ENCODE measurements at places on chromosomes 5 and 9.

DNA sequence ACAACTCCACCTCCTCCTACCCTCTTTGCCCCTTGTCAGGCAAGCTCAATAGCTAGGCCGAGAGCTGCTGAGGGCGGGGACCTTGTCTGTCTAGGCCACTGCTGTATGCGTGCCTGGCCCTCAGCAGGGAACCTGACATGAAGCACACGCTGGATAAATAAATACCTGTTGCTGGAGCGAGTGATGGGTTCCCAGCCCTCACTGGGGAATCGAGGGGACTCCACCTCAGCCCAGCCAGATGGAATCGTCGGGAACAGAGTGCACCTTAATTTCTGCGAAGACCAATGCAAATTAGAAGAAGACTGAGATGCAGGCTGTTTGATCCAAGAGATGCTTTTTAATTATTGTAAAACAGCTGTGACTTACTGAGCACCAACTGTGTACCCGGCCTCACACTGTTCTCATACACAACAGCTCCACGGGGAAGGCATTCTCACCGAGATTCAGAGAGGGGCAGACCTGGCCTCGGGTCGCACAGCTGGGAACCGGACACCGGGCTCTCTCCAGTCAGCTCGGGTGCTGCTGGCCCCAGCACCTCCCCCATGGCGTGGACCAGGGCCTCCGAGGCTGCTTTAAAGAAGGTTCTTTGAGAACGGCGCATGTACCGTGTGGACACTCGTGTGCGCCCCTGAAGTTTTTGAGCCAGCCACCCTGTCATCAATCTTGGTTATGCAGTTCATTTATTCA, 109.7 kb upstream of the IER5L start:
- DNase-seq = no peak

DNA sequence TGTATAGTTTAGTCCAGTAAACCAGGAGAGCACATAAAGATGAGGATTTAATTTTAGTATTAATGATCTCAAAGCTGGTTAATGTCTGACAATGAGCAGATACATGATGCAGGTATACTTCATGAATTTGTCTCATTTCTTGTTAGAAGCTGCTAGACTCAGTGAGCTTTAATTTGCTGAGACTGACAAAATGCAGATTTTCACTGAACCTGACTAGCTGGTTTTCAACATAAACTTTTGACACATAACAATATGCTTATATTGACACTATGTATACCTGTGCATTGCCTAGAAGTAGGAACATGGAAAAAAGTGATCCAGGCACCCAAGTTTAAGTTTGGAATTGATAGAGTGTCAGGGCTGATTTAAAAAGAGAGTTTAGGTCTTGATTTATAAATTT, 10.8 kb downstream of the UBLCP1 start:
- no peak for DNase-seq

DNA sequence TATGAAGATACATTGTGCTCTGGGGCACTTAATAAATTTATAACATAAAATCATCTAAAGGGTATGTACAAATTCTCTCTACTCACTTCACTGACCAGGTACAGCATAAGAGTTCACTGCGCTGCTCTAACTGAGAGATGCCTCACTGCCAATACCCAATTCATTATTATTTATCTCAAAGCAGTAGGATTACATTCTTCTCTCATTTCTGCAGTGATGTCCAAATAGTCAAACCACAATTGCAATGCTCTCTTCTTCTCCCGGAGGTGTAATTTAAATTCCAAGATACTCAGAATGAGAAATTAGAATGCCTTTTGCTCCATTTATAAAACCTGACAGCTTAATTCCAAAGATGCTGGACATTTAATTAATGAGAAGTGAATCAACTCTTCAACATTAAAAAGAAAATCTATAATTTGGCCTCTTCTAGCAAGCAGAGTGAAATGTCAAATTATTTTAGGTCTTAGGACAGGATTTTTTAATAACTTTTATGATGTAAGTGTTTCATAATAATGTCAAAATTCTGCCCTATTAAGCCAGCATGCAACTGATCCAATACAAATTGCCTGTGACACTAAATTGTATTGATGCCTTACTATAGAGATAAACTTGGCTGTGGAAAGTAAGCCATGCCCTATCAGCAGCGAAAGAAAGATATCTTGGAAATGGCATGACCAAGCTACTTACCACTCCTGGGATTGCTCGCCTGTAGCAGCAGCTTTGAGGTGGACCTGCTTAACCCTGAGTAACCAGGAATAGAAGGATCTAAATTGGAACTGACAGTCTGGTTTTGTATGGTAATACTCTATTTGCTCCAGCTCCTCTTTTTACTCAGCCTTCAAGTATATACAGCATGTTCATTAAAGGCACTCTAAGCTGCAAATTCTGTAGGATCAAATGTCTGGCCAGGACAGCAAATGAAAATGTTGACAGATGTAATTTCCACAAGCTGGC, 374.2 kb upstream of the TYRP1 start:
- no peak for DNase-seq

GRCh38 chr9:98882569-98882923, 61.2 kb upstream of the COL15A1 start:
- no peak for DNase-seq

GRCh38 chr5:150035139-150035895, 34.8 kb downstream of the HMGXB3 start:
- no peak for DNase-seq

- no peak for DNase-seq
These were observed 364.3 kb downstream of the PDE4D start for GRCh38 chr5:59529239-59529638.
